Urinary bladder (tissue), 4 donors: ENCODE measurements at places on chromosomes 6 and 20. TPM values are rescaled to one million over a fixed set of nuclear protein-coding genes. Genes with fewer than 3 reads are reported as not detected.

KHDC1L gene
- total RNA-seq = not detected

PCK1 gene
- total RNA-seq = 0.79 TPM

PRL gene
- total RNA-seq = not detected

UBD gene
- total RNA-seq = 2.1 TPM

EPPIN gene
- total RNA-seq = not detected

GSTA1 gene
- total RNA-seq = not detected

DSP gene
- total RNA-seq = 33.9 TPM

HRH3 gene
- 0.16 TPM for total RNA-seq

OR2H1 gene
- total RNA-seq = not detected

C4A gene
- total RNA-seq = 3.6 TPM

MUC21 gene
- not detected for total RNA-seq

CDH26 gene
- 4.1 TPM for total RNA-seq

TRPC4AP gene
- total RNA-seq = 52.3 TPM

SLC17A9 gene
- total RNA-seq = 8.9 TPM

ERVFRD-1 gene
- not detected for total RNA-seq

LY6G6C gene
- not detected for total RNA-seq

XKR7 gene
- 0.05 TPM for total RNA-seq

NKX2-4 gene
- not detected for total RNA-seq

MRPS26 gene
- total RNA-seq = 18.3 TPM

ENPP5 gene
- 5.2 TPM for total RNA-seq

CALHM6 gene
- 9.5 TPM for total RNA-seq

SERINC3 gene
- 73.9 TPM for total RNA-seq

ADTRP gene
- total RNA-seq = 7.4 TPM

EFCAB8 gene
- total RNA-seq = 0.95 TPM

GID8 gene
- total RNA-seq = 32.0 TPM

ARFRP1 gene
- total RNA-seq = 17.9 TPM

MEI4 gene
- total RNA-seq = 0.21 TPM

FAM162B gene
- total RNA-seq = 12.0 TPM

OPRL1 gene
- 1.1 TPM for total RNA-seq

MTCH1 gene
- total RNA-seq = 106 TPM

PLN gene
- total RNA-seq = 178 TPM

CFAP206 gene
- 1.3 TPM for total RNA-seq

CYP24A1 gene
- 2.6 TPM for total RNA-seq

PLCB1 gene
- 147 TPM for total RNA-seq

TSPO2 gene
- not detected for total RNA-seq

HTR1E gene
- total RNA-seq = 0.26 TPM

PGM3 gene
- 109 TPM for total RNA-seq

CCR6 gene
- not detected for total RNA-seq

MOG gene
- total RNA-seq = not detected
